GM20000 (cell line): ENCODE measurements at places on chromosomes 6 and 20.

DNA sequence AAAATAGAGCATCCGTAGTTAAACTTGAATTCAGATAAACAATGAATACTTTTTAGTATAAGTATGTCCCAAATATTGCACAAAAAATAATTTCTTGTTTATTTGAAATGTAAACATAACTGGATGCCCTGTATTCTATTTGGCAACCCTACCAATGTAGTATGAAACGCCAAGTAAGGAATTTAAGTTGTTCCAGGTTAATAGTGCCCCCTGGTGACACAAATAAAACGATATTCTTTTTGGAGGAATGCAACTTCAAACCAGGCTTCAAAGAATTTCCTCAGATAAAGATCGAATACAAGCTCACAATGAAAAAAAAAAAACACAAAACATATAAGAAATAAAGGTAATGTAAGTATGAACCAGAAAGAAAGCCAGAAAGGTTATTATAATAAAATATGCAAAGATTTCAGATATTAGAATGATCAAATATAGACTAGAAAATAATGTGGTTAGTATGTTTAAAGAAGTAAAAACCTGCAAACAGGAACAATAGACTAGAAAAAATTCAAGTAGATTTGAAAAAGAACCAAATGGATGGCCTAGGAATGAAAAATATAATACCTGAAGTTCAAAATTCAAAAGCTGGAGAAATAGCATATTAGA lies 18.4 kb upstream of the AKAP7 start:
- DNase-seq = peak; percentile 26

GRCh38 chr6:155889410-155889809 lies 433.8 kb upstream of the NOX3 start:
- no peak for DNase-seq

DNA sequence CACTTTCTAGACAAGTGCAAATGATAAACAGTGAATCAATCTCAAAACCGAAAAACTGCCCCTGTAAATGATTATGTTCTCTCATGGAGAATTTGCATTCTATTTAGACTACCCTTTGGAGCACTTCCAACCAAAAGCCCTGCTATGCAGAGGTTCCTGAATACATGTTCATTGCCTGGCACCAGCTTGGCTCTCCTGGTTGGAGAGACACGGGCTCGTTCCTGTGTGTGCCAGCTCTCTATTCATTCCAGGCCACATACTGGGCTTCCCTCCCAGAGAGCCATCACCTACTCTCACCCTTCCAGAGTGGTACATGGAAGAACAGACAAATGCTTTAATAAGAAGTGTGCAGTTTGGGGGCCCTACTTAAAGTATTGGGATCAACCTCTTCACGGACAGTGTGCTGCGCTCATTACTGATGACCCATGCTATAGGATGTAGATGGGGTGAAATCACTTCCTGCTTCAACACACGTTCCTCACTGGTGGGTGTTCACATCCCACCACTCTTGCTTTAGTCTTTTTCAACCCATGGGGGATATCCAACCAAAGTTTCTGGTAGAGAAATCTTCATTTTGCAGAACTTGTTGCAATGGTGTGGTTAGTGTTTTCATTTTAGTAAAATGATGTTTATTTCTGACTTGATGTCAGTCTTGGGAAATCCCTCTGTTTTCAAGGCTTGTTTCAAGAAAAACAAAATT lies 38.5 kb upstream of the NAA20 start:
- no peak for DNase-seq

DNA sequence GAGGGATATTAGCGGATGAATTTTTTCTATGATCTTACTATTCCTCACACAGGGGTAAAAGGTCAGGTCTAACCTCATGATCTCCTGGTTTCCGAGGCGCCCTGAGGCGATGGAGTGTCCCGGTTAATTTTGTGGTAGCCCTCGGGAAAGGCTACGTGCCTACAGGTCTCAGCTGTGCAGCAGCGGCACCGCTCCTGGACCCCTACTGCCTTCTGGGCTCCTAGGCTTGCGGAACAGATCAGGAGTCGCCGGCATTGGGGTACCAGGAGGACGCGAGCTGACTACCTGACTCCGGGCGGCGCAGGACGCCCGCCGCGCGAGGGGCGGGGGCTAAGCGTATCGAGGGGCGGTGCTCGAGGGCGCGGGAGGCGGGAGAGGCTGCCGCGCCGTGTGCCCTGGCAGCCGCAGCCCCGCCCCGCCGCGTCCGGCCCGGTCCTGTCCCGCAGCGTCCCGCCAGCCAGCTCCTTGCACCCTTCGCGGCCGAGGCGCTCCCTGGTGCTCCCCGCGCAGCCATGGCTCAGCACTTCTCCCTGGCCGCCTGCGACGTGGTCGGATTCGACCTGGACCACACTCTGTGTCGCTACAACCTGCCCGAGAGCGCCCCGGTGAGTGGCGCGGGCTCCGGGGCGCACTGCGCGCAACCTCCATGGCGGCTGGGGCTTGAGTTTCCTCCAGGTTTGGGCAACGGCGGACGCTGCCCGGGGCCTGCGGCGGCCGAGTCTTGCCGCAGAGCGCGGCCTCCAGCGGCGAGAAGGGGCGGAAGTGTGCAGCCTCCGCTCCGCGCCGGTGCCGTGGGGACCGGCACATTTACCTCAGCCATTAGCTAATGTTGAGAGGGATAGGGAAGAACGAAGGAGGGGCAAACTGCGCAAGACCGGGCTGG lies at the start of gene NT5DC1:
TSS of gene NT5DC1 (plus strand) at position 435 of the 883 bp plus-strand sequence. CDS start at position 513, 78 bp downstream.
- peak; percentile 94 for DNase-seq

GRCh38 chr20:41108531-41108930 lies 28.8 kb upstream of the PLCG1 start:
- no peak for DNase-seq

DNA sequence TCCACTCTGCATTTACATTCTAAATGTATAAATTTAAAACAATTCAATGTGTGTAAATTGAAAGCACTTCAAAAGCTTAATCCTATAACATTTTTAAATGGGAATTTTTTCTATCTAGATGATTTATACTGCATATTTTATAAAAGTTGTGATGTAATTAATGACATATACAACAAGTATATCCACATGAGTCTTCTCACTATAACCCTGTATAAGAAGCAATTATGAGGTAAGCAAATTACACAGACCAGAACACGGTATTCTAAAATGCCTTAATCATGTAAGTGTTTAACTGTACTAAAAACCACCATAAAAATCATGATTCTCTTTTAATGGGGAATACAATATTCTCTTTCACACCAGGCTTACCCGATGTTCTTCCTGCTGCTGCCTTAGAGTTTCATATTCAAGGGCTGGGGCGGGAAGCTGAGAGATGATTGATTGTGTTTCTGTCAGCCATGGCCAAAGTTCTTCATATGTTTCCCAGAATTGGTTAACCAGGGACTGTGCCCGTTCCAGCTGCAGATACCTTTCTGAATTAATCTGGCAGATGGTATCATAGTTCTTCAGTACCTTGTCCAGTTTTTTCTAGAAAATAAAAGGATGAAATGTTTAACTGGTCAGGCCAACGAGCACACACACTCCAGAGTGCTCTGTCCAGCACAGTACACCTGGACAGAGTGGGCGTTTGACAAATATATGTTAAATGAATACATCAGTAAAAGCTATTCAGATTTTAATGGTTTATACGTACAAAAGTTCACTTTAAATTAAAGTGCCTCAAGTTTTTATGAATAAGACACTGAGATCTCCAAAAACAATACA lies 127.4 kb downstream of the DST start:
- no peak for DNase-seq
